ENCODE measurements at places on chromosomes 2 and 18.

DNA sequence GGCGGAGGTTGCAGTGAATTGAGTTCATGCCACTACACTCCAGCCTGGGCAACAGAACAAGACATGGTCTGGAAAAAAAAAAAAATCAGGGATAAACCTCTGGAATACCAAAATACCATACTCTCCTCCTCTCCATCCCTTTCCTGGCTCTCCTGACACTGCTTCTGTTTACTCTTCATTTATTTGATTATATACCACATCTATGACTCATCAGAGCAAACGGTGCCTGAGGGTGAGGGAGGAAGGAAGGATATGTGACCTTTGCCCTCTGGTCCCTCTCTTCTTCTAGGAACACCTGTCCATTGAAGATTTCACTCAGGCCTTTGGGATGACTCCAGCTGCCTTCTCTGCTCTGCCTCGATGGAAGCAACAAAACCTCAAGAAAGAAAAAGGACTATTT is 30.0 kb downstream of the VIL1 start:
- DNase-seq: peak; percentile 22

DNA sequence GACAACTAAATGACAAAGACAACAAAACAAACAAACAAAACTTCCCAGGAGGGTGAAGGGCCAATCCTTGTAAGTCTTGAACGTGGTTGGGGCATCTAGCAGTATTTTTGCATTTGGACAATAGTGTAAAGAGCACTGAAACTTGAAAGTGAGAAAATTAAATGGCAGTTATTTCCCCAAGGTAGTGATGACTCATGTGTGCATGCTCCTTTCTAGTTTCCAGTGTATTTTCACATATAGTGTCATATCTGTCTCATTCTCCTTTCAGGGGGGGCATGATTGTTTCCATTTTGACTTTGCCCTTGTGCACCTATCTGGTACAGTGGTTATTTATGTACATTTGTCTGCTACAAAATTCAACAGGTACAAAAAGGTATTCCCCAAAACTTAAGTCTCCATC is 39.5 kb downstream of the CERS6 start:
- DNase-seq: no peak

GRCh38 chr2:143219266-143219665 is 90.0 kb downstream of the ARHGAP15 start:
- DNase-seq: no peak

DNA sequence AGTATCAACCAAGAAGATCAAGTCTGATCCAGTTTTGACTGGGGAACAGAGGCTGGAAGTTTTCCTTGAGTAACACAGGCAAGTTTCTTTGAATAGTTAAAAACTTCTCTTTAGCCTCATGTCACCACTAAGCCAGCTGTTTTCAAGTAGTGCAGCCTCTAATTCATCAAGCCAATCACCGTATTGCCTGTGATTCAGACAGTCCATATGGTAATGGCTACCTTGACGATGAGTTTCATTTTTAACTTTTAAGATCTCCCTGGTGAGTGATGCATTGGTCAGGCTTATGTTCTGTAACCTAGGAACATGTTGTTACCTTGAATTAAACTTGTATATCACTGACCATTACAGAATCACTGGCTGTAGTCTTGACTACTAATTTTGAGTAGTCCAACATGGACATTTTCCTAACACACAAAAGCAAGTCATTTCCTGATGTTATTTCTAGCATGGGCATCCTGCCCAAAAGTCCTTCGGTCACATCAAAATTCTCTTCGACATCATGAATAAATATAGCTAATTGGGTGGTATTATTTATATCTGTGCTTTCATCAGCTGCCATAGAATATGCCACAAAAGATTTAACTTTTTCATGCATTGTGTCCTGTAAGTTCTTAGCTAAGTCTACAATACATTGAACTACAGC is 238.8 kb upstream of the GCFC2 start:
- no peak for DNase-seq

- DNase-seq: no peak
Observed at GRCh38 chr2:239913636-239914417, 111.3 kb downstream of the NDUFA10 start.

DNA sequence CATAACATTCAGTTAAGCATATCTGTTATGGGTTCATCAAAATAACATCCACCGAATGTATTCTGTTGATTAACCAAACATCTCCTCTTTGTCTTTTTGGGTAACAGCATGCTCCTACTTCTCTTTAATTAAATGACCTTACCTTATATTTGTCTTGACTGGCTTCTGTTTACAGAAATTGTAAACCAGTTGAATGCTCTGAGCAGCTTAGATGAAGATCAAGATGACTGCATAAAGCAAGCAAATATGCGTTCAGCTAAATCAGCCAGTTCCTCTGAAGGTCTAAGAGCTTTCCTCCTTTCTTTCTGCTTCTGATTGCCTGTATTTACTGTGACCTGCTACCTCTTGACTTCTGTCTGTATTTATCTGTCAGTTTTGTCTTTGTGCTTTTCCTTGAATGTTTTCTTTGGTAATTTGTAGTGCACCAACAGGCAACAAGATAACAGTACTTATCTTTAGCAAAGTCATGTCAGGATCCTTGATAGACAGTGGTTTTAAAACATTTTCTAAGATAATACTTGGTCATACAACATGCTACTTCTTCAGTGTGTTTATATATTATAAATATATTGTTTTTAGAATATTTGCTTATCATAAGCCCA is 152.8 kb downstream of the EHBP1 start:
- no peak for DNase-seq

- DNase-seq: peak; percentile 60
Observed at GRCh38 chr18:3808985-3809780, 359.2 kb downstream of the TGIF1 start.

DNA sequence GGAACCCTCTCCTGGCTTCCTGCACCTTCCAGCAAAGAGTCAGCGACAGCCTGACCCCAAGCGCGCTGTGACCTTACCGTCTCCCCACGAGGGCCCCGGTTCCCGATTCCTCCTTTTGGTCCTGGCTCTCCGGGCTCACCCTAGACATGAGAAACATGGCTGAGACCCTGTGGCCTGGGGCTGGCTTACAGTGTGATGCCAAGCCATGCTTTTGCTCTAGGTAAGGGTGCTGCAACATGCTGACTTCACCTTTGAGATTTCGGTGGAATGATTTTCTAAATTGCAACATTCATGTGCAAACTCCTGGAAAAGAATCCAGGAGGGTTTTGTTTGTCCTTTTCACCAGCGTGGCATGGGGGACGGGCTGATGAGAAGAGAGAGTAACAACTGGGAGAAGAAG is 63.9 kb downstream of the COL6A3 start:
- no peak for DNase-seq

DNA sequence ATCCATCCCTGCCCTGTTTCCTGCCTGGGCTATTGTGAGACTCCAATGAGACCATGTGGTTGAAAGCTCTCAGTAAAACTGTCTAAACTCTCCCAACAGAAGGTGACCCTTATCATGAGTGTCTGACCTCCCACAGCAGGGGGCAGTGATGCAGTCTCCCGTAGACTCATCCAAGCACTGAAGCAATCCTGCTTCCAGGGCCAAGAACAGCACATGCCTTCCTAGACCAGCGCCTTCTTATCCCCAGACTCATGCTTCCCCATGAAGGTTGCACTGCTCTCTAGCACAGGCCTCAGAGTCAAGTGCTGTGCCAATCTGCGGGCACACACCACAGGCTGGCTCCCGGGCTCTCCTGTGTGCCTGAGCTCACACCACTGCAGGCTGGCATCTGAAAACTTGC is 112.3 kb downstream of the TNS1 start:
- DNase-seq: peak; percentile 89

- DNase-seq: no peak
Observed at GRCh38 chr2:230668939-230669303, 43.7 kb upstream of the CAB39 start.

- peak; percentile 51 for DNase-seq
Observed at GRCh38 chr2:47078541-47079482, 76.3 kb downstream of the STPG4 start.

GRCh38 chr2:38959938-38960608 is 70.4 kb downstream of the ARHGEF33 start:
- DNase-seq: peak; percentile 88

- DNase-seq: no peak
Observed at GRCh38 chr18:37535968-37536367, 29.6 kb downstream of the CELF4 start.

DNA sequence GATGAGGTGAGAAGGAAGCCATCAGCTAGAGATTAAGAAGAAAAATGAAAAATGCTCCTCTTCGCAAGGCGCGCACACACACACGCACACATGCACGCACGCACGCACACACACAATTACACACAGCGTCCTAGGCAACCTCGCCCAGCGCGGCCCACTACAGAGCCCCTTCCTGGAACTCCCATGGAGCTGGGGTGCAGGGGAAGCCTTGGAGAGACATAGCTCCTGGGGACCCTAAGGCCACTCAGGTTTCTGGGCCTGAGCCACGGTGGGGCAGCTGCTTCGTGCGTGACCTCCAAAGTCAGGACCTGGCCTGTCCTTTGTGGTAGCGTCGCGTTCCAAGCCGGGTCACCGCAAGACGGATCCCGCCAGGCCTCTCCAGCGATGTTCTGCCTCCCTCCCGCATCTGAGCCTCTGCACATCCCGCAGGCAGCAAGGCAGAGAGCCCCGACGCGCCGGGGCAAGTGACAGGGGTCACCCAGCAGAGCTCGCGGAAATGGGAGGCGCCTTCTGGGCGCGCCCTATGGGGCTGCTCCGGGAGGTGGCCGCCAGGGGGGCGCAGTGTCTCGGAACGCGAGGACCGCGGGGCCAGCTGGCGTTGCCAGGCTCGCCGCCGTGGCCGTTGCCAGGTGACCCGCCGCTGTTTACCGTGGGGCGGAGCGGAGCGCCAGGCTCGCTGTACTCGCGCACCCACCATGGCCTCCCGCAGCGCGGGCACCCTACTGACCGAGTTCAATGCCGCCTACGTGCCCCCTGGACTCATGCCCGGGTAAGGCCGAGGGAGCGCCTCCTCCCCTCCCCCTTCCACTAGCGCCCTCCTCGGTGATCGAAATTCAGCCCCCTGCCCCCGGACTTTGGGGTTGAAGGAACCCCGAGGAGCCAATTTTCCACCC is 79.0 kb downstream of the CIB4 start:
- DNase-seq: peak; percentile 7

GRCh38 chr2:203739351-203739750 is 32.9 kb downstream of the CD28 start:
- DNase-seq: no peak

DNA sequence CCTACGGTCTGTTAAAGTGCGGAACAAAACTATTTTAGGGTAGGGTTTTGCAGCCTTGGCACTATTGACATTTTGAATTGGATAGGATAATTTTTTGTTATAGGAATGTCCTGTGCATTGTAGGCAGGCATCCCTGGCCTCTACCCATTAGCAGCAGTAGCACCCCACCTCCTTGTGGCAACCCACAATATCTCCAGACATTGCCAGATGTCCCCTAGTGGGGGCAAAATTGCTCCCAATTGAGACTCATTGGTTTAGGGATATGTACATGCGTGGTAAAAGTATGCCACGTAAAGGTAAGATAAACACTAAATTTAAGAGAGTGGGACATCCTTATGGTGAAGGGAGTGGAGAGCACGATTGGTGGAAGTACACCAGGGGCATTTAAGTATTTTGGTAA is 4.6 kb downstream of the MIB1 start:
- no peak for DNase-seq

- DNase-seq: peak; percentile 63
Observed at GRCh38 chr2:162300266-162300665, 18.2 kb downstream of the IFIH1 start.

DNA sequence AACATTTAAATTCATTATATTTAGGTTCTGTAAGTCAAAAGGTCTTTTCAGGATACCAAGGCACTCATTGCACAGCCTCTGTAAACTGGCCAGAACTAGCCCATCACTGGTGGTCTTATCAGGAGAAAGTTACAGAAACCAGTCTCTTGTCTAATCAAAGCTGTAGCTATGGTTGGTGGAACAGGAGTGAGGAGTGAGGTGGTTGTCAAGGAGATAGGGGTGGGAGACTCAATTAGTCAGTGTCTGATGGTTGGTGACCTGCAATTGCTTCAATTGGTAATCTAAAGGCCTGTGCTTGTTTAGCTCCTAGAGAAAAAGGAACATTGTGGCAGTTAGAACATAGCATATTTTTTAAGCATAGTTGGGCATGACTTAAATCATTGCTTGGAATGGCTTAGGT is 458.6 kb upstream of the CDH2 start:
- DNase-seq: no peak

DNA sequence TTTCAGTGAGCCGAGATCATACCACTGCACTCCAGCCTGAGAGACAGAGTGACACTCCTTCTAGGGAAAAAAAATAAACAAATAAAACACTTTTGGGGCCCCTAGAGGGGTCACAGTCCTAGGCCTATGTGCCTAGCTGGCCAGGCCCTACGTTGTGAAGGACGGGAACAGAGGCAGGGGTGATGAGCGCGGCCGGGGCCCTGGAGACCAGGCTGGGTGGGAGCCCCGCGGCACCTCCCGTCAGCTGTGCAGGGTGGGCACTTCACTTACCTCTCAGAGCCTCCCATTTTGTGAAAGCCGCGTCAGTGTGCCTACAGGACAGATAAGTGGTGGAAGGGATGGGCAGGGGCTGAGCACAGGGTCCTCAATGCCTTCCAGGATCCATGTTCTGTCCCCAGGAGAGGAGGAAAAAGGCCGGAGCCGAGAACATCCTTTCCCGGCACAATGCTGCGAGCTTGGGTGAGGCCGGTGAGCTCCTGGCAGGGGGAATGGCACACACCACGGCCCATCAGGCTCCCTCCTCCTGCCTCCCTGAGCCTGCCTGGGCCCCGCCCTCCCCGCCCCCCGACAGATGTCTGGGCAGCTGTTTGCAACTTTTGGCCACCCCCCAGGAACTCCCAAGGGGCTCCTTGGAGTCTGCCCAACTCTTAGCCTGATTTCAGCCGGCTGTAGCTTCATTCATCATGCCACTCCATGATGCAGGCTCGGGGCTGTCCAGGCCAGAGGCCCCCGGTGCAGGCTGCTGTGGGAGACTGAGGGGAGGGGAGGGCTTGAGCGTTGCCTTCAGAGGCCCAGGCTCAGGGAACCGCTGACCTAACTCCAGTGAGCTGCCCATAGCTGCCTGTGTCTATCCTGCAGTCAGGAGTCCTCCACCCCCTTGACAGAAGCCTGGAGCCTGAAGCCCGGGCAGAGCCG is 196.5 kb downstream of the TFCP2L1 start:
- DNase-seq: peak; percentile 16

GRCh38 chr2:105403783-105404698 is 5.2 kb upstream of the FHL2 start:
- DNase-seq: peak; percentile 95

DNA sequence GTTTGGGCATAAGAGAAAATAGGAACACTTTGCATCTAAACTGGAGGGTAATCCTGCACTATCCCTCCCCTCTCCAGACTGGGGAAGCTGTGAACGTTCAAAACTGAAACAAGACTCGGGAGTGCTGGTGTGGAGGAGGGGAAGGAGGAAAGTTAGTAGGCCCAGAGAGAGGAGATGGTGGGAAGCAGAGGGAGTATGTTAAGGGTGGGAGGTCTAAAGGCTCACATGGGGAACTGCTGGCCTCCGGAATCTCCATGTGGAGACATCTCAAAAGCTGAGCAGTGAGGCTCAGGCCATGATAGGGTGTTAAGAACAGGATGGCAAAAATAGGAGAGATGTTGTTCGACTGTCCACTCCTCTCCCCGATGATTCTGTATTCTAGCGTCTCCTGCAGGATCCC is 47.9 kb downstream of the ADD2 start:
- DNase-seq: no peak

All from amniotic epithelial cell (primary cell).